ENCODE measurements at places on chromosomes 12 and 14.
A peak's percentile ranks its signal among the peaks of the same experiment; 100 is the strongest.

- no peak for DNase-seq
Observed at GRCh38 chr14:97594306-97594705, 797.1 kb downstream of the VRK1 start.

DNA sequence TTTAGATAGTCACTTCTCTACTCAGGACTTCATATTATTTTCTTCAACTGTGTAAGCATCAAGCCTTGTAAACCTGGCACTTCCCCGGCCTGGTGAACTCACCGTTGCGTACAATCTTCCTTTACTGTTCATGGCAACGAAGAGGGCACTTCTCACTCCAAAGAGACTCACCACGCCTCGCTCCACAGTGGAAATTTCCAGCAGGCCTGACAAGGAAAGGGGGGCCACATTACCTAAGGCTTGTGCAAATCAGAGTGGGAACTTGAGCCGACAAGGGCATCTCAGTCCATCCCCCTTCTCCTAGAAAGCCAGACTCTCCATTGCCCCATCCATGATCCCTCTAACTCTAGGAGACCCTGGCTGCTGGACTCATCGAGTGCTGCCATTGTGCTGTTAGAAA lies 1.6 kb downstream of the FGF6 start:
- DNase-seq, result no peak

GRCh38 chr14:80055667-80056496 lies 155.4 kb downstream of the DIO2 start:
- DNase-seq, result peak; percentile 18

DNA sequence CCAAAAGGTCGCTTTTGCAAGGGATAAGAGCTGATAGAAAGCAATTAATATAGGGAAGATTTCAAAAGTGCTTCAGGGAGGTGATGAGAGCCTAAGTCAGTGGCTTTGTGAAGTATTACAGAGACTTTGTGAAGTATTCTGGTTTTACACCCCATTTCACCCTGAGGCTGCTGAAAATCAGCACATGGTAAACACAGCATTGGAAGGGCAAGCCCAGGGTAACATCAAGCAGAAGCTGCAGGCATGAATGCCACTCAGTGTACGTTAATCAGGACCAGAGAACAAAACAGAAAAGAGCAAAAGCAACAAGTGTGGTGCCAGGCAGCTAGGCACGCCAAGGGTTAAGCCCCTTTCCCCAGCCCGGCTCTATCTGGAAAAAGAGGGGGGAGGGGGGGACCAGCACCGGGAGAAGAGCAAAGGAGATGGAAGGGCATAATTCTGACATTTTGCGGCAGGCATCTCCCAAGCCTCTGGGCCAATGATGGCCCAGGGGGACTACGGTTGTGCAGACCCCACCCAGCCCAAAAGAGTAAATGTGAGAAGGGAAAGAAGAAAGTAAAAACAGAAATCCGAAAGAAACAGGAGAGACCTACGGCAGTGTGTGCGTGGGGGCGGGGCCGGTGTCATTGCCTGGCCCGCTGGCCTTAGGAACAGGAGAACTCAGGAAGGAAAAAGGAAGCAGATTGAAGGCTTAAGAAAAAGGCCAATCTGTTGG lies 58.9 kb downstream of the DHRS2 start:
- DNase-seq, result no peak

GRCh38 chr12:96033549-96034389 lies 1.6 kb downstream of the LTA4H start:
- no peak for DNase-seq

All from Panc1 (cell line).